ENCODE measurements at places on chromosomes 12 and 14. TPM values are rescaled to one million over a fixed set of nuclear protein-coding genes. Genes with fewer than 3 reads are reported as not detected.
A peak's percentile ranks its signal among the peaks of the same experiment; 100 is the strongest.

GRCh38 chr12:124771462-124772288 is 92.0 kb downstream of the SCARB1 start:
- DNase-seq = peak; percentile 70

- DNase-seq = no peak
These were observed 42.5 kb upstream of the BCAT1 start for GRCh38 chr12:24991209-24992049.

Gene LHX5
- not detected for total RNA-seq

DNA sequence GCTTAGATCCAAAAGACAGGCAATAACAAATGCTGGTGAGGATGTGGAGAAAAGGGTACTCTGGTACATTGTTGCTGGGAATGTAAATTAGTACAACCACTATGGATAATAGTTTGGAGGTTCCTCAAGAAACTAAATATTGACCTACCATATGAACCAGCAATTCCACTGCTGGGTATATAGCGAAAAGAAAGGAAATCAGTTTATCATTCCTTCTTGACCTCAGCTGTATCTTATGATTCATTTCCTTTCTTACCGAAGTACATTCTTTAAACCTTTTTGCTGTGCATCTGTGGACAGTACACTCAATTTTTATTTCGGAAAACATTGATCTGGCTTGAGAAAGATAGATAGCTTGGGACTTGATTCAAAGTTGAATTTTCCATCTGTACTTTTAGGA is 183.2 kb upstream of the LRFN5 start:
- no peak for DNase-seq

DNA sequence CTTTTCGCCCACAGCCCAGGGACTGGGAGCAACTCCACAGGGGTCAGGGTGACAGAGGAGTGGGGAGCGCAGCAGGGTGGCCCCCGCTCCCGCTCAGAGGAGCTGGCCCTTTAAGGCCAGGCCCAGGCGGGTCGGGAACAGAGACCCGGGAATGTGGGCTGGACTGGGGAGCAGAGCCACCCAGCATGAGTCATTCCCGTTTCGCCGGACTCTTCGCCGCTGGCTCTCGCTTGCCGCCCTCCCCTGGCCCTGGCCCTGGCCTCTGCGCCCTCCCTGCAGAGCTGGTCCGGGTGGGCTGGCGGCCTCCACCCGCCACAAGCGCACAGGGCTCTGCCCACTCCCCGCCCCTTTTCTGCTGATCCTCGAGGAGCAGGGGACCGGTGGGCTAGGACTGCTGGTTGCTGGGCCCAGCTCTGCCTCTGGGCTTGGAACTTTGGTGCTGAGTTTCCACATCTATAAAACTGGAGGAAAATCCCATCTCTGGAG is 92.8 kb downstream of the NINJ2 start:
- no peak for DNase-seq

All from activated T-helper 1 cell treated with anti-CD3 and anti-CD28 coated beads, Interleukin-12 subunit alpha, Interleukin-12 subunit beta, Interleukin-2, Interleukin-4 antibody, amounts not matched to agents 30 ng/mL and 10 ng/mL and 1 ng/mL, durations not matched to agents 14 hours and 24 hours and 36 hours (primary cell).